Stimulated activated naive CD8-positive, alpha-beta T cell treated with anti-CD3 and anti-CD28 coated beads, Interleukin-15, amount 100 ng/mL, for 72 hours (primary cell): ENCODE measurements at places on chromosomes 16 and 17.

DNA sequence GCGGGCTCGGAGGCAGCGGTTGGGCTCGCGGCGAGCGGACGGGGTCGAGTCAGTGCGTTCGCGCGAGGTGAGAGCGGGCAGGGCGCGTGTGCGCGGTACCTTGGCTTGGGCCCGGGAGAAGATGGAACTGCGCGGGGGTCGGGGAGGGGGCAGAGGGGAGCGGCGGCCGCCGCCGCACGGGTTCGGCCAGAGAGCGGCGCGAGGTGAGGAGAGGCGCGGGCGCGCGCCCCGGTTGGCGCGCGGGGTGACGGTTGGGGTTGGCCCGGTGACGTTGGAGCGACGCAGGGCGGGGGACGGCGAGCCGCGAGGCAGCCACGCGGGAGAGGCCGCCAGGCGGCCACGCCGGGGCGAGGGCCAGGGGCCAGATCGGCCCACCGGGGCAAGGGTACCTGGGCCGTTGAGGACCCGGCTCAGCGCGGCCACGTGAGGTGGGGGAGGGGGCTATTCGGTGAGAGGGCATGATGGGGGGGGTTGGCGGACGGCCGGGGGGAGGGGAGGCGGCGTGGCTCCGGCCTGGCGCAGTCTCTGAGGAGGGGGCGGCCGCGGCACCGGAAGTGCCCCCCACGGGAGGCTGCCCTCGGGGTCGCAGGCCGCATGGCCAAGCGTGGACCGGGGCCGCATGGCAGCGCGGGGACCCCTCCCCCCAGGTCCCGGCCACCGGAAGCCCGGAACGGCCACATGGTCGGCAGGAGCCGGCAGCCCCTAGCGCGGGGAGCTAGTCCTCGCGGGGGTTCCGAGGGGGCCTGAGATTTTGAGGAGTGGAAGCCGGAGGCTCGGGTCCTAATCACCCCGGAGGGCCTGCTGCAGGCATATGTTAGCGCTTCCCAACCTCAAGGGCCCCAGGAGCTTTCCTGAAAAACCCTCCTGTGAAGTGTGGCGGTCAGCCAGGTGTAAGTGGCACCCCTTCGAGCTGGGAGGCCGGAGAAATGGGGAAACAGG lies 527 bp downstream of the EIF5A start:
- DNase-seq: peak; percentile 42

DNA sequence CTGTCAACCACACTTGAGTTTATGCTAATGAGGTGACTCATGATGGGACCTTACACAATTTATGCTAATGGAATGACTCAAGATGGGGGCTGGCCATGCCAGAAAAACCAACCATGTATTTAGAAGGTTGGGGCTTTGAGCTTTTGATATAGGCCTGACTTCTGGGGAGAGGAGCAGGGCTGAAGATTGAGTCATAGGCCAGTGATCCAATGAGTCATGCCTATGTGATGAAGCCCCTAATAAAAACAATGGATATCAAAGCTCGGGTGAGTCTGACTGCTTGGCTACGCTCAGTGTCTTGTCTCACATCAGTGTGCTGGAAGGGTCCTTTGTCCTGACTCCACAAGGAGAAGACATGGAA lies 7.3 kb downstream of the MFSD6L start:
- peak; percentile 31 for DNase-seq

DNA sequence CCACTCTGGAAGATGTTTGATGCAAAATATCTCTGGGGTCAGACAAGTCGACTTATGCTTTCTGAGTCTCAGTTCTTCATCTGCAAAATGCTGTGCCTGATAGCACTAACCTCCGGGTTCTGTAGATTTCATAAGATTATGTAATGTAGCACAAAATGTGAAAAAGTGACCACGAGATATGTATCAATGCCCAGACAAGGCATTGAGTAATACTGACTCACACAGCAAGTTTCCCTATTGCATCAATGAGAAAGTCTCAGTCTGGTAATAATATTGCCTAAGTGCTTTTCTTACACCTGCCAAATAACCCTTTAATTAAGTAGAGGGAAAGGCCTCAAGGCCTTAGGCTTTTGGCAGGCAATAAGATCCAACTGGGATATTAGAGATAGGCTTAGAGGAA lies 41.4 kb upstream of the MMP2 start:
- no peak for DNase-seq

DNA sequence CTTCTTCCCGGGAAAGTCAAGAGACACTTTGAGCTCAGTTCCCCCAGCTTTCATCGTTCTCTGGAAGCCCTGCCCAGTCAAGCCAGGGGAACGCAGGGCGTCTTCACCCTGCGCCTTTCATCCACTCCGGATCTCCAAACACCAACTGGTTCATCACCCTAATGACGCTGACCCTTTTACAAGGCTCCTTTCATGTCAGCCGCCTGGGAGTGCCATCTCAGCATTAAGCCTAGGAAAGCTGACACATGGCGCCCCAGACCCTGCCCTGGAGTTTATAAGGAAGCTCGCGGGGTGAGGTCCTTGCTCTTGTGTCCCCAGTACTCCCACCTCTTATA lies 594 bp upstream of the DNAJC7 start:
- no peak for DNase-seq

DNA sequence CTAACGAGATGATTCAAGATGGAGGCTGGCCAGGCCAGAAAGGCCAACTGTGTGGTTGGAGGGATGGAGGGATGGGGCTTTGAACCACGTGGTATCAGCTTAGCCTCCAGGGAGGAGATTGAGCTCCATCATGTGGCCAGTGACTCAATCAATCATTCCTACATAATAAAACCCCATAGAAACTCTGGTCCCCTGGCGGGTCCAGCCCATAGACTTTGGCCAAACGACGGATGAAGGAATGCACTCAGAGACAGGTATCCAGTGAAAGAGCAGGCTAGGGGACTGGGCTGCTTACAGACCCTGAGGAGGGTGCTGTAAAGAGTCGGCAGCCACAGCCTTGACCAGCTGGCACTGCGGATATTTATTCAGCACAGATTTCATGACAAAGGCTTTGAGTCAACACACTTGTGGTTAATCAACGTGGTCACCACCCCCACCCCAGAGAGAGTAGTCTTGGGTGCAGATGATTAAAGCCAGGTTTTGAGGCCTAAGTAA lies 308.7 kb upstream of the TNRC6C start:
- DNase-seq: no peak

- DNase-seq: no peak
Measured at GRCh38 chr17:81741049-81741593, 29.0 kb downstream of the SLC25A10 start.

DNA sequence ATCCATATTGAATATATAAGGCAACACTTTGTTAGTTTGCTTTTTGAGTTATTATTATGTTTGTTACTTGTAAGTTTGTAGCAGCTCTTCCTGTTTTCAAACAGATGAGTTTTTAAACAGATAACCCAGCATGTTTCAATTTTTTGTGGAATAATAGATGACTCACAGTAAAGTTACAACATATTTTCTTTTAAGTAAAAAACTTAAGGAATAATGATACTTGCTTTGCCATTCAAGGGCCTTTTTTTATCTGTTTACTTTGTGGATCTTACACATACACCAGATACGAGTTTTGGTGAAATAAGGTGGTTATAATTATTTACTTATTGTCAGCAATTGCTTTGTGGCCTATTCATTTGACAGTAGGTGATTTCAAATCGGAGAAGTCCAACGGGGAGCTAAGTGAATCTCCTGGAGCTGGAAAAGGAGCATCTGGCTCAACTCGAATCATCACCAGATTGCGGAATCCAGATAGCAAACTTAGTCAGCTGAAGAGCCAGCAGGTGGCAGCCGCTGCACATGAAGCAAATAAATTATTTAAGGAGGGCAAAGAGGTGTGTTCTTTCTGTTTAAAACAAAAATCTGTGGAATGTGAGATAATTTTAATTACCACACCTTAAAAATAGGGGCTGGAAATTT lies 66.3 kb downstream of the BPTF start:
- DNase-seq: no peak

- DNase-seq: no peak
Measured at GRCh38 chr17:39981766-39982375, 1.3 kb downstream of the PSMD3 start.

- no peak for DNase-seq
Measured at GRCh38 chr16:54125751-54126655, 160.6 kb downstream of the IRX3 start.

- DNase-seq: peak; percentile 87
Measured at GRCh38 chr17:40598619-40599467, 33.6 kb upstream of the CCR7 start.

DNA sequence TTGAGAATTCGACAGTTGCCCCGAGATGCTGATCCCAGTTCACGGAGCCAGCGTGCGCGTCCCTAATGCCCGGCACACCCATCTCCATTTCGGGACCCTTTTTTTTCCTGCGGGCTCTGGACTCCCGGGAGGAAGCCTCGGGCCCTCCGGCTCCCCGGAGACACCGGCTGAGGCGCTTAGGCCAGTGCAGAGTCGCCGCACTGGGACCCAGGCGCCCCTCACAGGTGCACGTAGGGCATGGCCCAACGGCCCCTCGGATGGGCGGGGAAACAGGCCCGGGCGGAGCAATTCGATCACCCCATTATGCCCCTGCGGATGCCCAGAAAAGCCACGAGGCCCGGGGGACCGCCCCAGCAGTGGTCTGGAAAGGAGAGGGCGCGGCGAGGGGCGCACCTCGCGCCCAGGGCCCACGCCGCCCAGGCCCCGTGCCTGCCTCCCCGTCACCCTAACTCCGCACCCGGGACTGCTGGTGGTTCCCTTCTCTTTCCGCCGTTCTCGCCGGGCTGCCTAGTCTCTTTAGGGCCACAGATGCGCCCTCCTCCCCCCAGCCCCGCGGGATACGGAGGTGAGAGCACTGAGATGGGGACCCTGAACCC lies 18.5 kb upstream of the ZFHX3 start:
- DNase-seq: no peak

- no peak for DNase-seq
Measured at GRCh38 chr17:6591599-6592158, 35.3 kb upstream of the PITPNM3 start.
